ENCODE measurements at places on chromosomes 1 and 21.

GRCh38 chr1:71448444-71448843 is 367.6 kb upstream of the ZRANB2 start:
- no peak for DNase-seq

- DNase-seq: no peak
These were observed 47.1 kb upstream of the TLR5 start for GRCh38 chr1:223189903-223190724.

DNA sequence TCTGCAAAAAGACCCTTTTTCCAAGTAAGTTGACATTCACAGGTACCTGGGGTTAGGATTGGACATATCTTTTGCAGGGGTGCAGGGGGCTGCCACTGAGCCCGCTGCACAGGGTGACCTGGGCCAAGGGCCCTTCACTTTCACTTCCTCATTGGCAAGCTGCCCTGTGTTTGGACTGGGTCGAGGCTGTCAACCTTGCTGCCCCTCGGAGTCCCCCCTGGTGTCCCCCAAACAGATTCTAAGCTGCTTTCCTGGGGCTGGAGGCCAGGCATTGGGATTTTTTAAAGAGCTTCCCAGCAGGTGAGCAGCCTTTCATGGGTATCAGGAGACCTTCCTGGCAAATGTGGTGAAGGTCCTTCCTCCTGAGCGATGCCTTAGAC is 7.9 kb upstream of the UMODL1 start:
- no peak for DNase-seq

DNA sequence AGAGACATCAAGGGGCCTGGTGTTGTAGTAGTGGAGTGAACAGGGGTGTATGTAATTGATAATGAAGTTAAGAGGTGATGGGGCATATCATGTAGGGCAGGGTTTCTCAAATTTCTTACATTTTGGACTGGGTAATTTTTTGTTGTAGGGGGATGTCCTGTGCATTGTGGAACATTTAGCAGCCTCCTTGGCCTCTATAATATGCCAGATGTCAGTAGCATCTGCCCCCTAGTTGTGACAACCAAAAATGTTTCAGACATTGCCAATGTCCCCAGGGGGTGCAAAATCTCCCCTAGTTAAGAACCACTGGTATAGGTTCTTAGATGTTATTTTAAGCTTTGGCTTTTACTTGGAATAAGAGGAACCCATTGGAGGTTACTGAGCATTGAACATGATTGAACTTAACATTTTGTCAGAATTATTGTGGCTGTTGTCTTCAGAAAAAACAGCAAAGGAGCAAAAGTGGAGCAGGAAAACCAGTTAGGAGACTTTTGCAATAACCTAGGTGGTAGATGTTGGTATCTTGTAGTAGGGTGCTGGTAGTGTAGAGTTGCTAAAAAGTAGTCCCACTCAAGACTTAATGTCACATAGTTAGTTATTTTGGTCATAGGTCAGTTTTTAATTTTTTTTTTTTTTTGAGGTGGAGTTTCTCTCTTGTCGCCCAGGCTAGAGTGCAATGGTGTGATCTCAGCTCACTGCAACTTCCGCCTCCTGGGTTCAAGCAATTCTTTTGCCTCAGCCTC is 6.2 kb downstream of the ZNF326 start:
- no peak for DNase-seq

- DNase-seq: no peak
These were observed 3.1 kb upstream of the ZBTB8A start for GRCh38 chr1:32536117-32536516.
